ENCODE measurements at places on chromosomes 3 and 15.

GRCh38 chr3:81419228-81419627, 342.2 kb downstream of the GBE1 start:
- no peak for DNase-seq

DNA sequence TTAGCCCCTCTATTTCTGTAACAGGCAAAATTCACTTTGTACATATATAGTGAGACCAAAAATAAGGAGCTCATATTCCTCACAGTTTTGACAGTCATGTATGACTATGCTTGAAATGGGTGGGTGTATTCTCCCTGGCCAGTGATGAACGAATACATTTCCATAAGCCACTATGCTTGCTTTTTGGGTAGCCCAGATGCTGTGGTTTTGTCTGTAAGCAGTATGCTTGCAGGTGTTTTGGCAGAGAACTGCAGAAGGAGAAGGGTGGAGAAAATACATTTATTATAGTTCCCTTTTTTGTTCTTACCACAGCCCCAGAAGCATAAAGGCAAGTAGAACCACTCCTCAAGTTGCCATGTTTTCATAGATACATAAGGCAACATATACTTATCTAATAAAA, 131.2 kb downstream of the RBMS3 start:
- DNase-seq, result no peak

DNA sequence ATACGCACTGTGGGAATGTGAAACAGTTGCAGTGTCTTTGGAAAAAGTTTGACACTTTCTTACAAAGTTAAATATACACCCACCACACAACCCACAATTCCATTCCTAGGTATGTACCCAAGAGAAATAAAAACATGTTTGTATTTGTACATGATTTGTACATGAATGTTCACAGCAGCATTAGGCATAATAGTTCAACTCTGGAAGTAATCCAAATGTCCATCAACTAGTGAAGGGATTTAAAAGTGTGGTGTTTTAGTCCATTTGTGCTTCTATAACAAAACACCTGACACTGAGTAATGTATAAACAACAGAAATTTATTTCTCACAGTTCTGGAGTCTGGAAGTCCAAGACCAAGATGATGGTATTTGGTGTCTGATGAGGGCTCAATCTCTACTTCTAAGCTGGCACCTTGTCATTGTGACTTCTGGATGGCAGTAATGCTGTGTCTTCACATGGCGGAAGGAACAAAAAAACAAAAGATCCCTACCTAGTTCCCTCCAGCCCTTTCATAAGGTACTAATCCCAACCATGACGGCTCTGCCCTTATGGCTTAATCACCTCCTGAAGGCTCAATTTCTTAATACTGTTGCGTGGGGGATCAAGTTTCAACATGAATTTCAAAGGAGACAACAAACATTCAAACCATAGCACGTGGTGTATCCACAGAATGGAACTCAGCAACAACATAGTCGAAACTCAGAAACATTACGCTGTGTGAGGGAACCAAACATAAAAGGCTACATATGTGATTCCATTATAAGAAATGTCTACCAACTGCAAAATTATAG, 120.5 kb downstream of the AQP9 start:
- no peak for DNase-seq

- DNase-seq, result no peak
Measured at GRCh38 chr15:31477851-31478701, 151.4 kb downstream of the KLF13 start.

DNA sequence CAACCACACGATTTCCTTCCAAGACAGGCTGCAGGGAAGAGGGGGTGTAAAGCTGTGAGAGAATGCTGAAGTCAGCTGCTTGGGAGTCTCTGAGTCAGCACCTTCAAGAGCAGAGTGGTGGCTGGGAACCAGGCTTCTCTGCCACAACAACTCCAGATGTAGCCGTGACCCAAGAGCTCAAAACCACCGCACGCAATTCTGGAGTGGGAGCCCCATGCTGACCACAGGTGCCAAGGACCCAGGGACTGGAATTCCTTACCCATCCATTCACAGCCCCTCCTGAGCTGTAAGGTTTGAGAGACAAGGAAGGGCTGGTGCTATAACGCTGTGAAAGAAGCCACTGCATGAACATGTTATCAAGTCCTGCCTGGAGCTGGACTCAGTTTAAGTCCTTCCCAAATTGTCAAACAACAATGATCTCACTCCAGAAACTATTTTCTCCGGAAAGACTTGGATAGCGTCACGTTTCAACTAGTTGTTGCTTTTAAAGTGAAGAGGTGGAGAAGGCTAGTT, 61.4 kb downstream of the UMPS start:
- DNase-seq, result no peak

DNA sequence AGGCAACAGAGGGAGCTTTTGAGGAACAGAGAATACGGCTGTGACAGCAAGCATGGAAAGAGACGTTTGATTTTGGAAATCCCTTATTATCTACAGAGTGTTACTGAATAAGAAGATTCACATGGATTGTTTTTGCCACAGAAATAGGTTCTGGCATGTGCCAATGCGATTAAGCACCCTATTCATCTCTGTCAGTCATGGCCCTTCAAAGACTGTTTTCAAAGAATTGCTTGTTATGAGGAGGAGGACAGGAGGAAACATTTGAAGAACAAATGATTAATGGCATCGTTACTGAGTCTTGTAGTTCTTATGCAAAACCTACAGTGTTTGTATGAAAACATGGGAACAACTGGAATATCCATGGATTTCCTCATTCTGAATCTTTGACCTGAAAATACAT, 86.2 kb downstream of the EPHA6 start:
- DNase-seq, result no peak

- no peak for DNase-seq
Measured at GRCh38 chr3:166243511-166243910, 406.3 kb upstream of the BCHE start.

GRCh38 chr15:67125589-67126502, 60.4 kb downstream of the SMAD3 start:
- no peak for DNase-seq

DNA sequence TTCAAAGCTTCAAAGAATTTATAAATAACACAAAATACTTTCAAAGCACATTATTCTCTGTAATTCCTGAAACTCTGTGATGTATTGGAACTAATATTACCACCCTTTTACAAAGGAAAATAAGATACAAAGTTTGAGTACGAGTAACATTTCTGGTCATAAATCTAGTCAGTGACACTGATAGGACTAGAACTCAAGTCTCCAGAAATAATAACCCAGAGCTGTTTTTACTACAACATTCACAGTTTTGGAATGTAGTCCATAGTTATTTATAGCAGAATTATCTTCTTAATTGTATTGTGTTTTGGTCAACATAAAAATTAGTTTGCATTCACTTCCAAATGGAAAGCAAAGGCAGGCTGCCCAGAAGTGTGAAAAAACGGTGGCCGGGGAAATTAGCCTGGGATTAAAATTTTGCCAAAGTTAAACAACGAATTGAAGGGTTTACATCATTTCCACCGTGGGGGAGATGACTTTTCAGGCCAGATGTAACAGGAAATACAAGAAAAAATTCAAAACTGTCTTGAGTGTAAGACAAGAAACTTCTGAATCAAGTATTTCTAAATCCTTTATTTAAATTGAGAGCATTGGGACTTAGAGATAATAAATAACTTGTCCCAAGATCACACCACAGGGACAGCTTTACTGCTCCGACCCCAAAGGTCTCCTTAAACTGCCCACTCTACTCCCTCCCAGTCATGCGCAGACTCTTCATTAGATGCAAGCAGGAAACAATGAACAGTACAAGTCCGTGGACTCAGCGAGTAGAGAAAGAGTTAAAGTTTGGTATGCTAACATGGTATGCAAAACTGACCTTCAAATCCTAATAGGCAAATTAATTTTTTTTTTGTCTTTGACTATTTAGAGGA, 74.3 kb upstream of the VGLL4 start:
- no peak for DNase-seq

DNA sequence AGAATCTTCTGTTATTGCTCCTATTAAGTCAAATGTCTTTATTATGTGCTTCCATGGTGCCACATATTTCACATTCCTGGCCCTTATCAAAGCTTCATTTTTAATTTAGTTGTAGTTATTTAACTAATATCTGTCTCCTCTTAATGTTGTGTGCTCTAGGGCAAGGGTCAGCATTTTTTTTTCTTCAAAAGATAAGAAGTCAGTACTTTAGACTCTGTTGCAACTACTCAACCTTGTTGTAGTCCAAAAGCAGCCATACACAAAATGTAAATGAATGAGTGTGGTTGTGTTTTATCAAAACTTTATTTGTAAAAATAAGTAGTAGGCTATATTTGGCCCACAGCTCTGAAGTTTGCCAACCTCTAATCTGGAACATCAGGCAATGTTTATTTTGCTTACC, 394.7 kb upstream of the CBLB start:
- DNase-seq, result no peak

DNA sequence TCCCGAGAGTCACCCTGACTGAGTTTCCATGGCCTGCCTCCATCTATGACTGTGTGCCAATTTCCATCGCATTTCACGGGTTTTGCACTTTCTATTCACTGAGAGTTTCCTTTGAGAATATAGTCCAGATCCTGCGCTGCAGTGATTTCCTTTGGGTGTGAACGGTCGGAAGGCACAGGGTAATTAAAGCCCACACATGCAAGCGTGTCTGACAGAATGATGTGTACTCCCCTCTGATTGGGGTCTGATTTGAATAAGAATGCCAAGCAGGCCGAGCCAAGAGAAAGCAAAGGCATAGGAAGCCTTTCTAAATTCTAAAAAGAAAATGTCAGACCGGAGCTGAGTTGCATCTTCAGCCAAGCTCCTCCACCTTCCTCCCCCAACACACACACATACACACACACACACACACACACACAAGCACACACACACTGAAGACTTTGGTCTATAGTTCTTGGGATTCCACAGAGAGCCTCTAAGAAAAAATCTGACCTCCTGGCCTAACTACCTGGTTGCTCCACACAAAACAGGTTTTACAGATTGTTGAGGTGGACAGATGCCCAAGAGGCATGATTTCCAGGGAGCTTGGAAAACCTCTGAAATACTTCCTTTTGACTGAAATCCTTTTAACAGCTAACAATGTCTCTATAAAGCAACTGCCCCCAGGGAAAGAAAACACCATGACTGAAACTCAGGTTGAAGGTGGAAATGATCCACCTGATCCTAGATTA, 59.7 kb upstream of the LRRN1 start:
- no peak for DNase-seq

DNA sequence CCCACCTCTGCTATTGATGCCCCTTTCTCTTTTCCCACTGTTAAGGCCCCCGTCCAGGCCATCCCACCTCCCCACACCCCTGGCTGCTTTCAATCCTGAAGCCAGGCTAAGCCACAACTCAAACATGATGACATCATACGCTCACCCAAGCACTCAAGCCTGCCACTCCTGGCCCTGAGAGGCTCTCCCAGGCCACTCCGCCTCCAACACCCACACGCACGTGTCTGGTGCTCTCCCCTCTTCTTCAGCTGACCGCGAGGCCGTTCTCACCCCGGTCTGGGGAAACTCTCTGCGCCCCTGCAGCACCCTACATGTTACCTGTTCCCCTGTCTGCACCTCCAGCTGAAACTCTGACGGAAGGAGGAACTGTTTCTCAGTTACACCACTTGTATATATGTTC, 6.2 kb downstream of the ZXDC start:
- DNase-seq, result no peak

- DNase-seq, result no peak
Measured at GRCh38 chr3:52172262-52172757, 18.1 kb upstream of the POC1A start.

- DNase-seq, result no peak
Measured at GRCh38 chr3:114418107-114418506, 124.3 kb downstream of the TIGIT start.

GRCh38 chr3:153210146-153210545, 48.1 kb downstream of the RAP2B start:
- no peak for DNase-seq

DNA sequence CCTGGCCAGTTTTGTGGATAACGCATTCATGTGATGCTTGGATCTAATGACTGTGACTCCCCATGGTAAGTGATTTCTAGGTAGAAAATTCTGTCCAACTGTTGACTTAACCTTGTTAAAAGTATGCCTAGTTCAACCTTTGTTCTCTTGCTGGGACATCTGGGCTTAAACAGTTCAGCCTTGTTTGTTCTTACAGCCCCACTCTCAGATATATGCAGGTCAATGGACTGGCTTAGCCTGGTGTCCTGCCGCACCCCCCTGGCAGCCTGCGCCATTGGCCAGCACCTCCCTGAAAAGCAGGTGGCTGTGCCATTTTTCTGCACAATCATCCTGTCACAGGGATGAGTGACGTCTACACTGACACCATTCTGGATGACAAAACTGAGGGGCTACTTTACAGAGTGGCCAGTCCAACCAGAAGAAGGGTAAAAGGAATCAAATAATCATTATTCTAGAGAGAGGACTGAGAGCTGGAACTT, 244.7 kb upstream of the ONECUT1 start:
- no peak for DNase-seq

- no peak for DNase-seq
Measured at GRCh38 chr3:197793247-197793646, 2.2 kb downstream of the LRCH3 start.

GRCh38 chr15:89143503-89144162, 55.4 kb downstream of the ABHD2 start:
- no peak for DNase-seq

DNA sequence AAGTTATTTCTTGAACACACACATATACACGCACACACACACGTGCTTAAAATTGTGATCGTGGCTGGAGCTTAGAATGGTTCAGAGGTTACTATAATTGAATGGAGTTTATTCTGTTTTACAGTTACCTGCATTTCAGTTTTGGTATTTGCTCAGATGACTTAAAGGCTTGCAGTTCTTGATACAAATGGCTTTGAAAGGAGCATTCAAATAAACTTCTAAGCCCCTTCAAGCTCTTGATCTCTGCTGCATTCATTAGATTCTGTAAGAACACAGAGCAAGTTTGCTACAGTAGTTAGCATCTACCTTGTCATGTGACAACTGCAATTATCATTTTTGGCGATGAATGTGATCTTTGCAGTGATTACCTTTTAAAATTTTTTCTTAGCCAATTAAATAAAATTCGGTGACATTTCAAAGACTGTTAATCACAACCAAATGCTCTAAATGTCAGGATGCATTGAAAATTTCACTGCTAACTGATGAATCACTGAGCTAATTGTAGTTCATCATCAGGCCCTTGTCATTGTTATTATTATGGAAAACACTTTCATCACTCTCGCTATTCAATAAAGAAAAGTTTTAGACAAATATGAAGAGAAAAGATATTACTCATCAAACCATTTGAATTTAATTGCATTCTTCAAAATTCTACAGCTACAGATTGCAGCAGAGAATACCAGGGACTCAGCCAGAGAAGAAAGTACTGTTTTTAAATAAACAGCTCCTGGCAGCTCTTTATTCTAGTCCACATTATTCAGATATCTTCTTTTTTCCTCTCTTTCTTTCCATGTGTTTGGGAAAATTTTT, 296.1 kb downstream of the LRTM1 start:
- DNase-seq, result no peak

DNA sequence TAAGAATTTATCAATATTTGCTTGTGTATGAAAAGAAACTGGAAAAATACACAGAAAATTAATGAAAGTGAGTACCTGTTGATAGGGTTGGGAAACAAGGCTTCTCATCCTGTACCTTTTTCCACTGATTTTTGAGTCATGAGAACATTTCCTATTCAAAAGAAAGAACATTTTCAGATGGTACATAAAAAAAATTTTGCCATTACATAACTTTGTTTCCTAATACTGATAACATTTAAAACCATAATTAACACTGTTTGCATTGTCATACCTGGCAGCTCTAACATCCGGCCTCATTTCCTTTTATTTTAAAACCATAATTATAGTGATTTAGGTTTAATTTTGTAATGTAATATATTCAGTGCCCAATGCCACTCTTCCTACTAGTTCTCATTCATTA, 11.7 kb downstream of the NKTR start:
- DNase-seq, result no peak
